ENCODE measurements at places on chromosomes 7 and 10.

- no peak for DNase-seq
Observed at GRCh38 chr7:44814919-44815318, 18.4 kb downstream of the PPIA start.

- no peak for DNase-seq
Observed at GRCh38 chr10:73876157-73876556, 1.8 kb upstream of the CAMK2G start.

- no peak for DNase-seq
Observed at GRCh38 chr7:51634538-51634937, 317.9 kb upstream of the COBL start.

DNA sequence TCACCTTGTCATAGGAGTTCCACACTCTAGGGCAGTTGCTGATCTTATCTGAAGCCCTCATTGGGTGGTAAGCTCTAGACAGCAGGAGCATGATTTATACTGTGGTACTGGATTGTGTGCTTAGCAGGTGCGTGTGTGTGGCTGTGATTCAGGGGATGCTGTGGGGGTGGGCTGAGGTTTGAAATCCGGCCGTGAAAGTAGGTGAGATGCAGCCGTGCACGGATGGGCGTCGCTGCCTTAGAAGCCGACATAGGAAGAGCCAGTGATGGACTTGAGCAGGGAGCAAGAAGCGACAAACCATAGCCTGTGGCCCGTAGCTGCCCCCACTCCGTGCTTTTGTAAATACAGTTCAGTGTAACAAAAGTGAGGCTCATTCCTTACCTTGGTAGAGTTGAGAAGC, 38.2 kb downstream of the PROSER2 start:
- no peak for DNase-seq

DNA sequence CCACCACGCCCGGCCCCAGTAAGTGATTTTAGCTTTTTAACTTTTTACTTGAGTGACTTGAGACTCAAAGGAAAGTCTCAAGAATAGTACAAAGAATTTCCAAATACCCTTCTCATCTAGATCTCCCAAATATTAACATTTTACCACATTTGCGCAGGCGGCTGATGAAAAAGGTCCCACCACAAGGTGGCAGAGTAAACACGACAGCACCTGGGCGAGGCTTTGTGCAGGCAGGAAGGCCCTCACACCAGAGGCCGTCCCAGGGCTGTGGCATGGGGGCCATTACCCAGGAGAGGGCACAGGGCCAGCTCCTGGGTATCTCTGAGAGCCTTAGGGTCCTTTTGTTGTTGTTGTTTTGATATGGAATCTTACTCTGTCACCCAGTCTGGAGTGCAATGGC, 50.0 kb upstream of the WIPI2 start:
- no peak for DNase-seq

DNA sequence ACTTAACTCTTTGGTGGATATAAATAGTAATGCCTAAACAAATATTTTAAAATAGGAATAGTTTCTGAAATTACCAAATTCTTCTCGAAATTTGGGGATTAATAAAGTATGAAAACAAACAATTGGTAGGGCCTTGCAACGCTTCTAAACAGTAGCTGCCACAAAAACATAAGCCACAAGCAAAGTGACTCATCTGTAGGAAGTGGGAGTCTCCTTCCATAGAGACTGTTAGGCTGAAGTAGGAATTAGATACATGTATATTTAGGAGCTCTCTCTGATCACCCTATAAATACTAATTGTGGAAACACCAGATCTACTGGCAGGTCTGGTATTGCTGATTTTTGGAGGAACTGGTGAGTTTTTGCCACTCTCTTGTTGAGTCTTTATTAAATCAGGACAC, 5.7 kb upstream of the LMOD2 start:
- no peak for DNase-seq

DNA sequence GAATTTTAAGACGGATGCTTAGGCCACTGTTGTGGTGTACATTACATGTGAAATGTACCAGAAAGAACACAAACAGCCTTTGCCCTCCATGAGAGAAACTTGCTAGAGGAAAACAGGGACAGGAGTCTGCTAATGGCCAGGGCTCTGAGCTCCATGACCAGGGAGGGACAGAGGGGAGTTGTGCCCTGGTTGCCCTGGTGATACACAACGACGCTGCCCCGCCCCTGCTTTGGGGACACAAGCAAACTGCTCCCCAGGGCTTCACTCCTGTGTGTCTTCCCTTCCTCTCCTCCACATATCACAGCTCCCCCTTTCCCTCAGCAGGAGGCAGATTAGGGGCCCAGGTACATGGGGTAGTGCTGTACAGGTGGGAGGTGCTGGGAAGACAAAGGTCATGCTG, 36.2 kb downstream of the AMPH start:
- no peak for DNase-seq

- DNase-seq = no peak
Observed at GRCh38 chr7:142355328-142355727, 97.5 kb upstream of the PRSS58 start.

- DNase-seq = no peak
Observed at GRCh38 chr10:83934062-83934461, 205.2 kb upstream of the GHITM start.

DNA sequence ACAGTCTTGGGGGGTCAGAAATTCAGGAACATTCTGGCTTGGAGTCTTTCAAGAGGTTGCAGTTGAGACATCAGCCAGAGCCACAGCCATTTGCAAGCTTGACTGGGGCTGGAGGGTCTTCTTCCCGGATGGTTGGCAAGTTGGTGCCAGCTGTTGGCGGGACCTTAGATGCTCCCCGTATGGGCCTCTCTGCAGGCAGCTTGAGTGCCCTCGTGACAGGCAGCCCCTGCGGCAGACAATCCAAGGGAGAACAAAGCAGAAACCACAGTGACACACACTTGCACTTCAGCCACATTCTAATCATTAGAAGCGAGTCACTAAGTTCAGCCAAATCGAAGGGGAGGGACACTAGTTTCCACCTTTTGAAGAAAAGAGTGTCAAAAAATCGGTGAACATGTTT, 59.4 kb upstream of the MXI1 start:
- DNase-seq = no peak

GRCh38 chr10:60277656-60278055, 112.0 kb downstream of the ANK3 start:
- DNase-seq = no peak

DNA sequence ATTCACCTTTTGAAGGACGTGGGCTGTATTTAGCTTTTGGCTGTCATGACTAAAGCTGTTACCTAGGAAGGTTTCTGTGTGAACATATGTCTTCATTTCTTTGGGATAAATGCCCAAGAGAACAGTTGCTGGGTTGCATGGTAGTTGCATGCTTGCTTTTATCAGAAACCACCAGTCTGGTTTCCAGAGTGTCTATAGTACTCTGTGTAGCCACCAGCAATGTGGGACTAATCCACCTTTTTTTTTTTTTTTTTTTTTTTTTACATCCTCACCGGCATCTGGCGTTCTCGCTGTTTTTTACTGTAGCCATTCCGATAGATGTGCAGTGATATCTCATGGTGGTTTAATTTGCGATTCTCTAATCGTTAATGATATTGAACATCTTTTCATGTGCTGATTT, 297.8 kb downstream of the SDK1 start:
- no peak for DNase-seq

DNA sequence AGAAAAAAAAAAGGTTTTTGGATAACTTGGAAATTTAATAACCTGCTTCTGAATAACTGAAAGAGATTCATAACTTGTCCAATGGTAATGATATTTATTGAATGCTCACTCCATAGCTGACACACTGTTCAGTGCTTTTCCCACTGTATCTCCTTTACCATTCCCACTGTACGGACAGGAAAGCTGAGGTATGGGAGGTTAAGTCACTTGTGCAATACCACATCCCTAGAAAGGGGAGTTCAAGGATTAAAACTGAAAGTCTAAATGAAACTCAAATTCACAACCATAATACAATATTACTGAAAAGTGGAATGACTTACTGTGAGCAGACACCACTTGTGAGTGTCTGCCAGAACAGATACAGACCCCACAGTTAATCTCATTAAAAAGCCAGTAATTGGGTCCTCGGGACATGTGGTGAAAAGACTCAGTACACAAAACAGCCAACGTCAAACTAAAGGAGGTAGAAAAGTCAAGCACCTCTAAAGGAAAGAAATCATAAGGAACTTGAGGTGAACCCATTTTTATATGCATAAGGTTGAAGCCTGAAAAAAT, 13.8 kb upstream of the RHOBTB1 start:
- DNase-seq = no peak

DNA sequence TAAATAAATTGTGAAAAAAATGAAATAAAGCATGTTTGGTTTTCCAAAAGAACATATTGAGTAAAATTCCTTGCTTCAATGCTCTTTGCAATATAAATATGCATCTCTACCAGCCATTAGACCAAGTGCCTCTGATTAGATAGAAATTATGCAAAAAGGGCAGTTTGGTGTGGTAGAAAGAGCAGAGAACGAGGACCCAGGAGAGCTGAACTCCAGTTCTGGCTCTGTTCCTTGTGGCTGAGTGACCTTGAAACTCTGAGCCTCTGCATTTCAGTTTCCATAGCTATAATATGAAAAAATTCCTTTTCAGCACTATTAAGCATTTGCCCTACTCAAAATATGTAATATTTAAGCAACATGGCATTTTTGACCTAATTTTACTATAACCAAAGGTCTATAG, 36.5 kb downstream of the COL1A2 start:
- no peak for DNase-seq

GRCh38 chr10:95840121-95840520, 67.7 kb upstream of the CC2D2B start:
- DNase-seq = no peak

GRCh38 chr7:91379991-91380390, 115.8 kb downstream of the FZD1 start:
- no peak for DNase-seq

GRCh38 chr10:43795639-43796038, 147.0 kb upstream of the ZNF32 start:
- DNase-seq = no peak
